ENCODE measurements at places on chromosomes 12 and 14.

DNA sequence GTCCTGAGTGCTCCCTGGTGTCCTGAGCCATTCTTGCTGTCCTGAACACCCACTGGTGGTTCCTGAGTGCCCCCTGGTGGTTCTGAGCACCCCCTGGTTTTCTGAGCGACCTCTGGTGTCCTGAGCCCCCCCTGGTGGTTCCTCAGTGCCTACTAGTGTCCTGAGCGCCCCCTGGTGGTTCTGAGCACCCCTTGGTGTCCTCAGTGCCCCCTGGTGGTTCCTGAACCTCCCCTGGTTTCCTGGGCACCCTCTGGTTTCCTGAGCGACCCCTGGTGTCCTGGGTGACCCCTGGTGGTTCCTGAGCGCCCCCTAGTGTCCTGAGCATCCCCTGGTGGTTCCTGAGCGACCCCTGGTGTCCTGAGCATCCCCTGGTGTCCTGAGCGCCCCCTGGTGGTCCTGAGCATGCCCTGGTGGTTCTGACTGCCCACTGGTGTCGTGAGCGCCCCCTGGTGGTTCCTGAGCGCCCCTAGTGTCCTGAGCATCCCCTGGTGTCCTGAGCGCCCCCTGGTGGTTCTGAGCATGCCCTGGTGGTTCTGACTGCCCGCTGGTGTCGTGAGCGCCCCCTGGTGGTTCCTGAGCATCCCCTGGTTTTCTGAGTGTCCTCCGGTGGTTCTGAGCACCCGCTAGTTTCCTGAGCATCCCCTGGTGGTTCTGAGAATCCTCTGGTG lies 473.1 kb downstream of the TMEM121 start:
- no peak for DNase-seq

DNA sequence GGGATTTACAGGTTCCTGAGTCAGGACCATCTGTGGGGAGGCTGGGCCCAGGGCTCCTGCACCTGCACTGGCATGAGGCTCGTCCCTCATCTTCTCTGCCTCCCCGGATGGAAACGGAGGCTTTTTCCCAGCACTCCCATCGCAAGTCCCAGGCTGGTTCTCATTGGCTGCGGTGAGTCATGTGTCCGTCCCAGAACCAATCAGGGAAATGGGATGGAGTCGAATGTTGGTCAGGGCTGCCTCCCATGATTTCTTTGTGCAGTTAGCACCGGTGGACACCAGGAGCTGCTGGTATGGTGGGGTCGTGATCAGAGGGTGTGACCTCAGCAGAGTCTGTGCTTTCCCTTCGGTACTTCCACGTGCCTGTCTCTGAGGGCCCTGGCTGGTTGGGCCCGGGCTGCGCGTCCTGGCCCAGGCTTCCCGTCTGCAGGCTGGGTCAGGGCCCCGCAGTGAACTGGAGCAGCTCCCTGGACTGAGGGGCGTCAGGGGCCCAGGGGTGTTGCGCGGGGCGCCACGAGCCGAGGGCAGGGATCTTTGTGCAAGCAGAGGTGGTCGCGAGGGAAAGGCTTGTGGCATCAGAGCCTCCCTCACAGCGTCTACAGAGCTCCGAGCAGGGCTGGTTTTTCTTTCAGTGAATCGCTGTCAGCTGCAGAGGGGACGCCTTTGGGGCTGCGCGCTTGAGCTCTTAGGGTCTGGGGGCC lies 168.1 kb downstream of the ADGRD1 start:
- no peak for DNase-seq

GRCh38 chr14:104639885-104640548 lies 35.4 kb upstream of the TMEM179 start:
- no peak for DNase-seq

DNA sequence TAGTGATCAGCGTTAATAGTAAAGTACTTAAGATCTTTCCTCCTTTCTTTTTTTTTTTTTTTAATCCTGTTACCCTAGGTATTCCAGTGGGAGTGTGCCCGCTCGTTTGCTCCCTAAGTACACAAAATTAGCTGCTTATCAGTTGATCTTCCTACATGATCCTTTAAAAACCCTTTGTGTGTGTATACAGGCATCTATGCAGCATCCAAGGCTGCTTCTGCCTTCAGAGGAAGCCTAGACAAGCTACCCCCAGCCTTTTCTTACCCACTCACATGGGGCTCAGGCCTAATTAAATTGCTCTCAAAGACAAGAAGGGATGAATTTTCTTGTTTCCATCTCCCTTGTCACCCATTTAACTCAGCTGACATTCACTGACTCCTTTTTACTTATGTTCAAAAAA lies 343.4 kb upstream of the LMO3 start:
- no peak for DNase-seq

DNA sequence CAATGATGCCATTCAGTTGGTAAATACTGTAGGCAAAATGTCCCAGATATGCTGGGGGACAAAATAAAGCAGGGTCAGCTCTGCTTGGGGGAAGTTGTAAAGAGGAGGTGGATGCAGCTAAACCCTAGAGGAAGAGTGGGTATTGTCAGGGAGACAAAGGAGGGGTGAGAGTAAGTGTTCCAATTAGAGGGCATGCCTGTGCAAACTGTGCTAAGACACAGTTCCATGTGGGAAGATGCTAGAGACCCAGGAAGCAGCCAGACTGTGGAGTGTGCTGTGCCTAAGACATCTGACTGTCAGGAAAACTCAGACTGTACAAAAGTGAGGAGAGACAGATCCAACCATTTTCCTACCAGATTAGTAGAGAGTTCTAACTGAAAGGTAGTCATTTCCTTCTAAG lies 474.3 kb downstream of the ATP23 start:
- no peak for DNase-seq

GRCh38 chr14:76101391-76102379 lies 50.0 kb upstream of the GPATCH2L start:
- DNase-seq: no peak

GRCh38 chr14:97233319-97233985 lies 436.3 kb downstream of the VRK1 start:
- DNase-seq: no peak

DNA sequence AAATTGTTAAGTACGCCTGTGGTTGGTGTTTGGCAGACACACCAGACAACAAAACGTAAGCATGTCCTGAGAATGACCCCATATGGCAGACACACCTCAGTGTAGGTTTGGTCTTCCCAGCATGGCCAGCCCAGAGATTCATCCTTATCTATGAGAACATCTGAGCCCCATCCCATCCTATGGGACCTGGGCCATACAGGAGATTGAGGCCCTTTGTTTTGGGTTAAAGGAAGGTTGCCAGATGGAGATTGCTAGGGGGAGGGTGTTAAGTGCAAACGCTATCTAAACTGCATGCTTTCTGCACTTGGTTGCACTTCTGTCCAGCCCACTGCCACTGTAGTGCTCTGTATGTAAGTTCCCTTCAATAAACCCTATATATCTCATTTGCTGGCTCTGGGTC lies 4.1 kb upstream of the PCNX4 start:
- no peak for DNase-seq

- DNase-seq: no peak
Measured at GRCh38 chr12:54036620-54037359, 3.9 kb downstream of the HOXC5 start.

GRCh38 chr12:46675736-46676135 lies 150.1 kb downstream of the SLC38A4 start:
- no peak for DNase-seq

DNA sequence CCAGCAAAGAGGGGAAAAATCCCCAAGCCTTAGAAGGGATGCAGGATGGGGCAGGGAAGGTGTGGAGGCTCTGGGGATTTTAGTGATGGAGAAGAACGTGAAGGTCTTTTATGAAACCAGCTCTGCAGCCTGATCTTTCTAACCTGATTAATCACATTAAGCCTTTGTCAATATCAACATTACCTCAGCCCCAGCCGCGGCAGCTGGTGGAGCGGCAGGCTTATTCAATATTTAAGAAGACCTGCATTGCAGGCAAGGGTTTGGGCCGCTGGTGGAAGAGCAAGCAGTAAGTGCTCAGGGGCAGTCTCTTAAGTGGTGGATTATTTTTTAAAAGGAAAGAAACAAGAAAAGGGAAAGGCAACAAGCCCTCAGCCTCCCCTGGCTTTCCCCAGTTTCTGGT lies 16.6 kb downstream of the RPH3A start:
- DNase-seq: no peak

- DNase-seq: no peak
Measured at GRCh38 chr14:92413379-92413778, 90.4 kb downstream of the SLC24A4 start.

DNA sequence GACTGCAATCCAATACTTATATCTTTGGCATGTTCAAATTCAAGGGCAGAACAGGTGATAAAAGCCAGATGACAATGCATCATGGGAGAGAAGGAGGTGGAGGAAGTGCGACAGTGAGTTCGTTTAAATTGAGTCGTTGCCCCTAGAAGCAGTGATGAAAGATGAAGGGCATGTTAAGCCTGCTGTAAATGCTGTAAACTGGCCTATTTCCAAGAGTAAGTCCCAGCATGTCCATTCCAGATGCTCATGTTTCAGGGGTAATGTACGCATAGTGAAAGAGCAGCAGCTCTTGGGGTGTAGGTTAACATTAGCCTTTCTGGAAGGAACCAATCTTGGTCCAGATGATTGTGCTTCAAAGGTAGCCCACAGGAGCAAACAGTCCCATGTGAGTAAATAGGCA lies 97.1 kb downstream of the C2CD5 start:
- no peak for DNase-seq

DNA sequence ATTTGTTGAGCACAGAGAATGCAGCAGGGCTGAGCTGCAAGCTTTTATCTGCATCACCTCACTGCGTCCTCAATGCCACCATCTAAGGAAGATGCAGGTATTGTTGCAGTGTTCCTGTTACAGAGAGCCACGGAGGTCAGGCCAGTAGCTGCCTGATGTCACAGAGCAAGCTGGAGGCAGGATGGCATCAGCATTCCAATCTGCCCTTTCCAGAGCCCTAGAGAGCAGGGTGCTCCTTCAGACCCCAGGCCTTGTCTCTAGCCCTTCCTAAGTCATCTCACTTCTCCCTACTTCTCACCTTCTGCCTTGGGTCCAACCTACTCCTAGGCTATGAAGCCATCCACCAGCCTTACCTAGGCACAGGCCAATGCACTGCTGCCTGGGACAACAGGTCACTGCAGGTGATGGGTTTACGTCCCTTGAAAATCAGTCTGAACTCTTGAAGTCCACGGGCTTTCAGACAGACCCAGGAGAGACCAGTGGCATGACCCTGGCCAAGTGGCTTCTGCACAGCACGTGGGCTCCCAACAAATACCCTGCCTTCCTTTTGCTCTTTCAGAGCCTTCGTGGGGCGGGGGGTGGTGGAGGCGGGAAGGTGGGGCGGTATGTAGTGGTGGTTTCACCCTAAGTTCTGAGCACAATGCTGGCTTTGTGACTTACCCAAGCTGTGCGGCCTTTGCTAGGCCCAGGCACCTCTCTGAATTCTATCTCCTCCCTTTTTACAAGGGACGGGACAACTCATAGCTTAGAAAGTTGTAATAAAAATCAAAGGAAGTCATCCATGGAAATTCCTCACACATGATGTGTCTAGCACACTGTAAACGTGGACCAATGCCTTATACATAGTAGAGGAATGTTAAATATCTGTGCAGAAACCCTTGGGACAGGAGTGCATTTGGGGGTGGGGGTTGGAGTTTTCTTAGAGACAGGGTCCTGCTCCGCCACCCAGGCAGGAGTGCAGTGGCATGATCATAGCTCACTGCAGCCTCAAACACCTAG lies 136.0 kb downstream of the KSR2 start:
- no peak for DNase-seq

GRCh38 chr14:32608857-32609256 lies 279.8 kb downstream of the AKAP6 start:
- no peak for DNase-seq

GRCh38 chr14:96863327-96863985 lies 66.3 kb downstream of the VRK1 start:
- DNase-seq: no peak

DNA sequence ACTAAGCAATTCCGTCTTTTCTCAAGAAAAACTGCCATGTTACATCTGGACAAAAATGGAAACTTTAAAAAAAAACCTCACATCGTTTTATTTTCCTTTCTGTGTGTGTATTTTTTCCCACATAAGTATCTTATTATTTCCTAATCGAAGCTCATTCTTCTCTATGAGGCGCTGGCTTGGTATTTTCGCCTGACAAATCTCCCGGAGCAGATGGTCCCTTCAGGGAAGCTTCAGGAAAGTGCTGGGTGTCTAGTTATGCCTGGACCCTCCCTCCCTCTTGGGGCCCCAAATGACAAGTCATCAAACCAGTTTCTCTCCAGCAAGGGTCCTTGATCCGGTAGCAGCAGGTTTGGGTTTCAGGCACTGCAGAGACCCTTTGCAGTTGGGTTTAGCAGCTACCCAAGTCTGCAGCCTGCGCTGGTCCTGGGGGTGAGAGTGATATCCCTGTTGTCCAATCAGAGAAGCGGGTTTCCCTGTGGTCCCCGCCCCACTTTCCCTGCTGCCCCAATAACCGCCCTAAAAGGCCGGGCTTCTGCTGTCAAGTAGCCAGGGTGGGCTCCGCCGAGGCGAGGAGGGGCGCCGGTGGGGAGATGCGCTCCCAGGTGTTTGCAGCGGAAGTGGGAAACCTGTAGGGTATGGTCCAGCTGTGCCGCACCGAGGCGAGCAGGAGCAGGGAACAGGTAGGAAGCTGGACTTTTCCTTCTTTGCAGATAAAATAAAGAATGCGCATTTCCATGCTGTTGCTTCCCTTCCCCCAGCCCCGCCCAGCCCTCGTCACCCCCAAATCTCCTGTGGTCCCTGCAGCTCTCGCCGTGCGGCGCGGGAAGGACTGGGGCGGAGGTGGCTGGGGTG lies at the start of gene CNTN1:
TSS of gene CNTN1 (plus strand) at position 527 of the 852 bp plus-strand sequence.
- no peak for DNase-seq

- no peak for DNase-seq
Measured at GRCh38 chr14:101073598-101073965, 170.1 kb upstream of the RTL1 start.

DNA sequence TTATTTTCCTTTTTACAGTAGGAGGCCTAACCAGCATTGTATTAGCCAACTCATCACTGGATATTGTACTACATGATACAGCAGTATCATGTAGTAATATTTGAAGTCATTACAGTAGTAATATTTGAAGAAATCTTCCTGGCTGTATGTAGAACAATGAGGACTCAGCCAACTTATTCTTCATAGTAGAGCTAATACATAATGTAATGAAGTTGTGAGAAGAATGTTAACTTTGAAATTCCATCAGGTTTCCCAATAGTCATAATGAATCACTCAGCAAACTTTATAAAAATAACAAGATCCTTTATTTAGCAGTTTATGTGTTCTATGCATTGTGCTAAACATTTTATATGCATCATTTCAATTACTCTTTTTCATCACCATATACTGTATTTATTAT lies 61.8 kb downstream of the LRRK2 start:
- DNase-seq: no peak

DNA sequence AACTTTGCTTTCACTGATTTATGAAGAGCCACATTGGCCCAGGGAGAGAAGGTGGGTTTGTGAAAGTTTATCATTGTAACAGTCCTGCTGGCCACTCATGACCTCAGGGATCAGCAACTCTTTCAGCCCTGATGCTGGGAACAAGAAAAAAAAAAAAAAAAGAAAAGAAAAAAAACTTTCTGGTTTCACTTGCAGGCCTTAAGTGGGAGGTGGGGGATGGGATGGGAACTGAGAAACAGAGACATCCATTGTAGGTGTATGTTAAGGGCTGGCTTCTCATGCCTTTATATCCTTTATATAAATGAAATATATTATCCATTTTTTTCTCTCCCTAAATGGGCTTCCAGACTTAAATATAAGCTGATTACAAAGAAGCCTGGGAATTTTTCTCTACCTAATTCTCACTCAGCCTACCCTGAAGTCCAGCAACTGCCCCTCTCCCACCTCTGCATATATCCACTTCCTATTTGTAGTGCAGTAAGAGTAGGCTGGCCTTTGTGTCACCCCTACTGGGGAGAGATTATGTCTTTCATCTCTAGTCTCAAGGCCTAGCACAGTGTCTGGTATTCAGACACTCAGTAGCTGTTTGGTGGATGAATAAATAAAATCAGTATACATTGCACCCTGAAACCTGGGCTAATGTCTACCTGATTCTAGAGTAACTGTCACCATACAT lies 187.1 kb downstream of the KICS2 start:
- no peak for DNase-seq
